ENCODE measurements at places on chromosomes 3 and 15. TPM values are rescaled to one million over a fixed set of nuclear protein-coding genes. Genes with fewer than 3 reads are reported as not detected.

GRCh38 chr3:186172353-186172752 lies 63.5 kb upstream of the ETV5 start:
- DNase-seq: no peak

DNA sequence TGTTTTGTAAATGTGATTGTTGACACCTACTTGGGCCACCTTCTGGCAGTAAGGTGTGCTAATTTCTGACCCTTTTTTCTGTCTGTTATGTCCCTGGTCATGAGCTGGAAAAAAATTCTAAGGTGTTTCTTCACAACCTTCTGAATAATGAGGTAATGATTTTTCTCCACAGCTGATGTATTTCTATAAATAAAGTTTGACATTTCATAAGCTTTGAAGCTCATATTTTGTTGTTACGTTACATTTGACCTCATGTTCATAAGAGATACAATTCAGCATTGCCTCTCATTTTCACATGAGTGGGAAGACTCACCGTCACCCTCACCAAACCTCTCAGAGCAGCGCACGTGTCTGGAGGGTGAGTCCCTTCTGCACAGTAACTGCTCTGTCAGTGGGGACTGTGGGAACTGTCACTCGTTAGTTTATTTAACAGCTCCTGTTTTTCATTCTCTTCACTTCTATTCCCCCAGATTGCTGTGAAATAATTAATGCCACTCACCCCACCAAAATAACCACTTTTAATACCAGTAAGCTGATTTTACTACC lies 140.9 kb downstream of the PLCL2 start:
- no peak for DNase-seq

GRCh38 chr3:56940321-56940720 lies 120.1 kb upstream of the SPATA12 start:
- no peak for DNase-seq

DNA sequence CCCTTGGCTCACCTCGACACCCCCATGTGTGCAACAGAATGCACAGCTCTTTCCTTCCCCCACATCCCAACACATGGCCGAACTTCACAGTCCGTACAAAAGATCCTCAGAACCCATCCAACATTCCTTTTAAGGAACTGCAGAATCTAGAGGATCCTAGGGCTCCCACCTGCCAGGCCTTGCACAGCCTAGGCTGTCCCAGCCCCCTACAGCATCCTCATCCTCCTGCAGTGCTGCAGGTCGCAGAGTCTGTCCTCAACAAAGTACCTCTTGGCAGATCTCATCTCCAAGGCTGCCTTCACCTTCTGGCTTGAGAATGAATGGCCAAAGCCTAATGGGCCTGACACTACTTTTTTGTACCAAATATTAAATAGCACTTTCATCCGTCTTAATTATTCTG lies 19.8 kb downstream of the PRR23E start:
- DNase-seq: no peak

- DNase-seq: no peak
Measured at GRCh38 chr15:36953346-36953745, 147.0 kb downstream of the MEIS2 start.

GRCh38 chr3:44076221-44076829 lies 165.4 kb upstream of the TOPAZ1 start:
- no peak for DNase-seq

DNA sequence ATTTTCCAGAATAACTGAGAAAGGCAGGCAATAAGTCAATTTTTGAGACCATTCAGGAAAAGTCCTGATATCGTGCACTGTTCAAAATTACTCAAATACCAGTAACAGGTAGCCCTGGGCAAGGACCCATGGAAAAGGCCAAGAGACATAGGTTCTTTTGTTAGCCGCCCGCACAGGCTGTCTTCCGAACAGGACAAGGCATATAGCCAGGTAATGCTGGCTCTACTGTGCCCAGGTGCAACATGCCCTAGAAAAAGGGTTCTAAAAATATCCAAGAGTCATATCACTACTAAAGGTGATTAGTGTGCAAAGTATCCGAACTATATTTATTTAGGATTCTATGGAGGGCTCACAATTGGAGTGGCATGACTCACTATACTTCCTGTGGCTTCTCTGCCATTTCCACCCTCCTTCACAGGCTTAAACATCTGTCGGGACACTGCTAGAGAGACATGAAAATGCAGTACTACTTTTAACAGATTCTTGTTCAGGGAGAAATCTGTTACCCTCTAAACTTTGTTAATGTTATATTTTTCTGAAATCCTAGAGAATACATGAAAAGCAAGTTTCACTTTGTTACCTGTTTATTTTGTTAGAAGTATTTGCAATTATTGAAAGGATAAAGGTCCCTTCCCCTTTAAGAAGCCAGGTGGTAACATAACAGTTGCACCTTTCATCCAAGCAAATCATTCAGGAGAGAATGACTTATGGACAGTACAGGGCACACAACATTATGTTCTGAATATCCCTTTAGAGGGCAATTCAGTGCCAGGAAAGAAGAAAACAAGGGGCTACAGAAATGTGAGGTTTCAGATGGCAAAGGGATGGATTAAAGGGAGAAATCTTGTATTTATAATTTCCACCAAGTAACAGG lies 293.3 kb upstream of the THBS1 start:
- DNase-seq: no peak

DNA sequence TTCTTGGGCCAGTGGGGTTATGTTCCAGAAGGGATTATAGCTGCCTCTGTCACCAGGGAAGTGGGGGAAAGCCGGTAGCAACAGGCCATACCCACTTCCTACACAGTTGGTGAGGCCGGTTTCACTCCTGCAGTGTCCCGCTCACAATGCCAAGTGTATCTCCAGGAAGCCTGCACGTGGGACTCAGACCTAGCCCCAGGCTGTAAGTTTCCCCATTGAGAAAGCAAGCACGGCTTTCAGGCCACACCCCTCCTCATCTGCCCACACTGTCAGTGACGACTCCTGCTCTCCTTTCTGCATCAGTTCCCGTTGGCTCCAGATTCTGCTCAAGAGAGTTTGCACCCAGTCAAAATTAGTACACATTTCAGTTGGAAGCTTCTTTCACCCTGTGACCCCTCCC lies 51.6 kb upstream of the CPOX start:
- DNase-seq: no peak

GRCh38 chr3:183895296-183895695 lies 10.6 kb upstream of the PARL start:
- peak; percentile 26 for DNase-seq

DNA sequence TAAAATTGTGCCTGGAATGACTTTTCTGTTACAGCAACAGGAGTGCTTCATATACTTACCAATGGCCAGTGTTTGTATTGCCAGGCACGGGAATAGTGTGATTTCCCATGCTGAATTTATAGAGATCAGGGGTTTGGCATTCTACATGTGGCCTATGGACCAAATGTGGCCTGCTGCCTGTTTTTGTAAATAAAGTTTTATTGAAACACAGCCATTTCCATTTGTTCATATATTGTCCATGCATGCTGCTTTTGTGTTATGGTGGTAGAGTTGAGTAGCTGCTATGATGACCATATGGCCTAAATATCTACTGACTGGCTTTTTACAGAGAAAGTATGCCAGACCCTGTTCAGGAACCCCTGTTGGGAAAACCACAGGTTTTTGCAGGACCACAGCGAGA lies 55.6 kb downstream of the SLCO3A1 start:
- no peak for DNase-seq

GRCh38 chr15:40464595-40465185 lies 6.1 kb upstream of the CHST14 start:
- DNase-seq: no peak

GRCh38 chr3:8371085-8371551 lies 130.5 kb upstream of the LMCD1 start:
- no peak for DNase-seq

GRCh38 chr3:128354788-128355542 lies 111.7 kb downstream of the DNAJB8 start:
- DNase-seq: no peak

GRCh38 chr3:69986419-69986818 lies 13.1 kb upstream of the SAMMSON start:
- no peak for DNase-seq

DNA sequence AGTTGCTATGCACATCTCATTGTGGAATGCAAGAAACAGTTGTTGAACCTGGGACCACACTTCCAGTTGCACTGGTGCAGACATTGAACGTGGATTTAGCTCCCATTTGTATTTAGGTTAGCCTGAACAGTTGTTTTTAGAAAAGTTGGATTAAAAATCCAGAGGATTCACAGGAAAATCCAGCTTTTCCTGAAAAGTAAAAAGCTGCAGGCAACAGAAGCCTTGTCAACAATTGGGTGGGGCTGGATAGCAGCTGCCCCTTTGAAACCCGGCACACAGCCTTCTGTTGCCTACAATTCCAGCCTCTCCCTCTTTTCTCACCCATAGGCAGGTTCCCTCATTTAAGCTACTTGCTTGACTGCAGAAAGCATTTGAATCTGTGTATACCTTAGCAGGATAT lies 165.3 kb upstream of the TBL1XR1 start:
- DNase-seq: no peak

- no peak for DNase-seq
Measured at GRCh38 chr3:197367081-197367780, 68.8 kb upstream of the DLG1 start.

GRCh38 chr3:99425930-99426329 lies 212.5 kb upstream of the COL8A1 start:
- no peak for DNase-seq

DNA sequence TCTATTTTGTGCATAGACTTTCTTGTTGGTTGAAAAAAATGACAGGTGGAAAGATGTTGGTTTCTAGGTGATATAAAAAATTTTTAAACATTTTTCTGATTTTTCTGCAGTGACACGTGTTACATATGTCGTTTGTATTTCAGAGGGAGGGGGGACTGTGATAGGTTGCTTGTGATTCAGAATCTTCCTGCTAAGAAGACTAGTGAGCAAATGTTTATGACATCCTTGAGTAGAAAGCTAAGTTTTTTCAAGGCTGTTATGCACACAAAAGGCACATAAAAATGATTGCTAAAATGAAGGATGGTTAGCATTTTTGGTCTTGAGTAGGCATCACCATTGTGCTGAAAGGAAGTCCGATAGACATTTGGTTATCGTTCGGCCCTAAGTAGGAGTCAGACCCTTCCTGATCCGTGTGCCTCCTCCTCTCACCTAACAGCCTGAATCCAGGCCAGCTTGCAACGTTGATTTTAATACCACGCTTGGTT lies 1.5 kb downstream of the ZNF639 start:
- no peak for DNase-seq

- no peak for DNase-seq
Measured at GRCh38 chr3:99981138-99981537, 133.2 kb downstream of the FILIP1L start.

DNA sequence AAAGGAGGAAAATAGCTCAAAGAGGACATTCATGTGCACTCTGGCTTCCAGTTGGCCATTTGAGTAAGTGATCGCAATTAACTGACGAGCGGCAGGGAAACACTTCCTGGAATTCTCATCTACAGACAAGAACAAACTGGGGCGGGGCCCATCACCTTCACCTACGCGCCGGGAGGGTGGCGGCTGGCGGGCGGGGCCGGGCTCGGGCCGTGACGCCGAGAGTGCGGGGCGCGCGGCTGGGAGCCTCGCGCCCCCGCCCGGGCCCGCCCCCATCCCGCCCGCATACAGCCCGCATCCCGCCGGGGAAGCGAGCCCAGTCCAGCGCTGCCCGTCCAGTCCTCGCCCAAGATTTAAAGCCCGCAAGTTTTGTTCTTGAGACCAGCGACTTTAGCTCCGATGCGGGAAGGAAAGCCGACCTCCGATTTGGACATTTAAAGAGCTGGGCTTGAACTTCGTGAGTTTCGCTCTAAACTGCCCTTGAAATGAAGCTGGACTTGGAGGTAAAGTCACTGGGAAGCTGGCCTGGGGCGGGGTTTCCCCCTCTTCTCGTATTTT lies at the start of gene B3GNT5:
B3GNT5 (plus strand) TSS at position 281 of the 555 bp plus-strand sequence. CDS start 16,546 bp downstream, outside the sequence.
- peak; percentile 33 for DNase-seq

DNA sequence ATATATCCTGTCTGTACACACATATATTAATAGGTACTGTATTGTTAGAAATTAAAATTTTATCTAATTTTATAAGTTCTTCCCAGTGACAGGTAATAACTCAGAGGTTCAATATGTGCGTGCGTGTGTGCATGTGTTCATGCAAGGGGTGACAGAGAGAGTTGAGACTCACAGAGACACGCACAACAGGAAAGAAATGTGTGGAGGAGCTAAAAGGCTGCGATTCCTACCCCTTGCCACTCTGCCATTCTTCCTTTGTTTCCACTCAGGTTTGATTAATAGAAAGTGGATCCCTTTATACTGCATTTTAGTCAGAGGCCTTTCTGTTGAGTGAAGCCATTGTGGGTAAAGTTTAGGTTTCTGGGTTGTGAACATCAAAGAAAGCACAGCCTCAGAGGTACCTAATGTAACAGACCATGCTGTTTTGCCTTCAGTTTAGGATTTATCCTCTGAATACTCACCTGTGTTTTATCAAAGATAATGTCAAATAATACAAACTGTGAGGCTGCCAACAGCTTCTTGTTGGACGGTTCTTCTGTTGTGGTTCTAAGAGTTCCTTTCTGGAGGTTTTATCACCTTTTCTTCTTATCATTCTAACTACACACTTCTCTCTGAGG lies 182.3 kb downstream of the EPHA3 start:
- no peak for DNase-seq

DNA sequence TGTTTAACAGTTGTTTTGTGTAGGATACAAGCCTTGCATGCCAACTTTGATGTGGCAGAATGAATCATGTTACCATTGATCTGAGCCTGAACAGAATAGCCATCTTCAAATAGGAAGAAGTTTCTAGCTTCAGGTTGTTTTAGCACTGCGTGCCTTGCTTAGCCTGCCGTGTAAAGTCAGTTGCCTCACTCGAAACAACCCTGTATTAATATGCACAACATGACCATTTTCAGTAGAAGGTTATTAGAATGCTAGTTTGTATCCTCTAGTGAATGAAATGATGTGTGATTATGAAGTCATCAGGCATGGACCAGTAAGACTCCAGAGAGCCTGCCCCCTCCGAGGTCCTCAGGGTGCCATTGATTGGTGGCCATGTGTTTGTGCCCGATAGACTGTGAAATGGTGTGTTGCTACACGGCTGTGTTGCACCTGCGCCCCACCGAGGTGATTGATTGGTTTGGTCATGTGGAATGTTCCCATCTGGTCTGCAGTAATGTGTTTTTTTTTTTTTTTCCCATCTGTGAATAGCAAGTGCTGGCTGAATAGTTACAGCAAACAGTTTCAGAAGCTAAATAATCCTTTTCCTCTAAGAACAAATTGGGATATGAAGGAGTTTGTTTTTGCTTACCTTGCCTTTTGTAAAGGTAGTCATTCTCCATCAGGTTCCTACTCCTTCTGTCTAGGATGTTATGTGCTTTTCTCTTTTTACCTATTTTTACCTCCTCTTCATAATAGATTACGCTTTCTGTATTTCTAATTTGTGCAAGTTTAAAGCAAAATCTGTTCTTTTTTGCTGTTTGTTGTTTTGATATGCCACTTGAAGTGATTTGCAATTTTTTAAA lies 214.9 kb downstream of the TCF12 start:
- DNase-seq: no peak

- DNase-seq: no peak
Measured at GRCh38 chr3:58537412-58538301, 667 bp upstream of the ACOX2 start.

GRCh38 chr3:101868534-101869464 lies 19.5 kb downstream of the NFKBIZ start:
- DNase-seq: no peak

The EIF4E3 gene
- total RNA-seq: 18.4 TPM

The SLC6A1 gene
- 7.3 TPM for total RNA-seq

The CMTM6 gene
- total RNA-seq: 69.3 TPM

The HCN4 gene
- not detected for total RNA-seq

The MPI gene
- 76.8 TPM for total RNA-seq

The MESP1 gene
- total RNA-seq: 3.5 TPM

The TERC gene
- total RNA-seq: 241 TPM

The ATP13A4 gene
- total RNA-seq: 1.3 TPM

The TGM5 gene
- total RNA-seq: not detected

The FBXO40 gene
- total RNA-seq: not detected

The IQCF5 gene
- not detected for total RNA-seq

The B3GALNT1 gene
- total RNA-seq: 10.8 TPM

The SH2D7 gene
- total RNA-seq: not detected

The RARB gene
- total RNA-seq: 13.5 TPM
